ENCODE measurements at places on chromosomes 4 and X.

DNA sequence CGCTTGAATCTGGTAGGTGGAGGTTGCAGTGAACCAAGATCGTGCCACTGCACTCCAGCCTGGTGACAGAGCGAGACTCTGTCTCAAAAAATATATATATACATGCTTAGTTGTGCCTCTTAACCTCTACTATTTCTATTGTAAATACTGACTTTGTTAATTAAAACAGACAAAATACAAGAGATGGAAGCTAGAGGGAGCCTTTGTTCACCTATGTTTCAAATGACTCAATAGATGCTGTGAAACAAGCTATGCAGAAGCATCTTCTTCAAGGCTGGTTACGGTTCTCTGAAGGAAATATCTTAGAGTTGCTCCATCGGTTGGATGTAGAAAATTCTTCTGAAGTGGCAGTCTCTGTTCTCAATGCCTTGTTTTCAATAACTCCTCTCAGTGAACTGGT, 6.2 kb downstream of the NCAPG start:
- no peak for DNase-seq

GRCh38 chrX:101260435-101260834, 30.7 kb downstream of the TAF7L start:
- DNase-seq, result no peak

DNA sequence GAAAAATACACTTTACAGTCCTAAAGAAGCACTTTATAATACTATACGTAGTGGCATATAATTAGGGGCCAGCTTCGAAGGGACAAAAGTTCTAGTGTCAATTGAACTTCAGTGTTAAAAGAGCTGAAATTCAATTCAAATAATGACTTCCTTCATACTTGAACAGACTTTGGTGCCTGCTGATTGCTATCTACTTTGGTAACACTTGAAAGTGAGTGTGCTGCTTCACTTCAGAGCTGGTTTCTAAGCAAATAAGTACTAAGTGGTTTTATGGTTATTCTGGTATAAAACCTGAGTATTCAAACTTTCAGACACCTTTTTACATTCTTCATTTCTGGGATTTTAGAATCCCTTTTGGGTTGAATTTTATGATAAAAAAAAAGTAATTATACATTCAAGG, 107.0 kb downstream of the SLC4A4 start:
- DNase-seq, result peak; percentile 6

DNA sequence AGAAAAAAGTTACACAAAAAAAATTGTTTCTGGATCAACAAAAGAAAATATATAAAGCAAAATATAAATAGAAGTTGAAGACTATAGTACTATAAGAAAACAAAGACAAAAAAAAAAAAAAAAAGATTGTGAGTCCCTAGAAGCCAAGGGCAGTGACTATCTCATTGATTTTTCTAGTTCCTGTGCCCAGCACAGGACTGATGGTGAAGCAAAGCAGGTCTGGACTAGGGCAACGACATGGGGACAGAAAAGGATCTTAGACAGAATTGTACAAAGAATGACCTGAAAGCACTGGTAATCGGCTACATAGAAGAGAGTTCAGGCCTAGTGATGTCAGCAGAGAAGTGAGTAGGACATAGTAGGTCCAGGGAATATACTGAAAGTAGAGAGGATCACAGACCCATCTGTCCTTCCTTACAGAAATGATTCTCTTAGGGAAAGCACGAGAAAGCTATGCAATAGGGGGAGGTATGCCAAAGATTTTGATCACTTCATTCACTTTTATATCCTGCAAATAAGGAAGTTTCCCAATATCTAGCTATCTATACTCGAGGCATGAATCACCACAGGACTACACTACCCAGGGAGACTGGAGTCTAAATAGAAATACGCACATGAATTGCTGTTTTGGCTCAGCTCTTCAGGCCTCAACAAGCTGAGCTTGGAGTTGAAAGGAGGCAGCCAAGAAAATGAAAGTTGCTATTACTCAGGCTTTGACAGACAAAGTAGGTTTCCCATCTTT, 230.9 kb upstream of the GPC4 start:
- no peak for DNase-seq

DNA sequence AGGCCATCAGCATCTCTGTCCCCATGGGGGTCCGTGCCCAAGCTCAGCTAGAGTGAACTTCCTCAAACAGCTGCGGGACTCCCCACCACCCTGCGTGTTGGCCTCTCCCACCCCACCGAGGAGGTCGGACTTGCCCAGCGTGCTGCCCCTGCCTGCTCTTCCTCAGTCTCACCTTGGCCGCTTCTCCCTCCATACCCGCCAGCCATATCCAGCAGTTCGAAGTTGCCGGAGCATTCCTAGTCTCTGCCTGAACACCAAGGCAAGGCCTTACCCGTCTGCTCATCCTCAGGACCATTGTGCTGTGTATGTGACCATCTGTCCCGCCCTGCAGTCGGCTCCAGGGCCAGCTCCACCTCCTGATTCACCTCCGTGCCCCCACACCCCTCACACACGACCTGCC, 84.5 kb downstream of the WFS1 start:
- DNase-seq, result peak; percentile 22

DNA sequence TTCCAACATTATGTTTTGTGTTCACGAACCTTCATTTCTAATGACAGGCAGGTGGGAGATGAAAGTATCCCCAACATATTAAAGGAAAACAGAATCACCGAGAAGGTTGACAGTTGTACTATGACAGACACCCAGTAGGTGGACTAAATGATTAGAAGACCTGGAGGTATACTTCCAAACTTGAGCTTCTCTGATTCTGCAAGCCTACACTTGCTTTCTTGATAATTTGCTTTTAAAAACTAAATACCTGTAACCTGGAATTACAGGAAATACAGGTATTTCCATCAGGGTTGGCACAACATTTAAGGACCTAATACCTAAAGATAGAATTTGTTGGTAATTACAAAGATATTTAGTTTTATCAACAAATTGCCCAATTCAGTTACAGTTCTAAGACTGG, 43.4 kb downstream of the C4orf51 start:
- DNase-seq, result no peak

GRCh38 chr4:156326246-156326645, 372.6 kb upstream of the CTSO start:
- no peak for DNase-seq

DNA sequence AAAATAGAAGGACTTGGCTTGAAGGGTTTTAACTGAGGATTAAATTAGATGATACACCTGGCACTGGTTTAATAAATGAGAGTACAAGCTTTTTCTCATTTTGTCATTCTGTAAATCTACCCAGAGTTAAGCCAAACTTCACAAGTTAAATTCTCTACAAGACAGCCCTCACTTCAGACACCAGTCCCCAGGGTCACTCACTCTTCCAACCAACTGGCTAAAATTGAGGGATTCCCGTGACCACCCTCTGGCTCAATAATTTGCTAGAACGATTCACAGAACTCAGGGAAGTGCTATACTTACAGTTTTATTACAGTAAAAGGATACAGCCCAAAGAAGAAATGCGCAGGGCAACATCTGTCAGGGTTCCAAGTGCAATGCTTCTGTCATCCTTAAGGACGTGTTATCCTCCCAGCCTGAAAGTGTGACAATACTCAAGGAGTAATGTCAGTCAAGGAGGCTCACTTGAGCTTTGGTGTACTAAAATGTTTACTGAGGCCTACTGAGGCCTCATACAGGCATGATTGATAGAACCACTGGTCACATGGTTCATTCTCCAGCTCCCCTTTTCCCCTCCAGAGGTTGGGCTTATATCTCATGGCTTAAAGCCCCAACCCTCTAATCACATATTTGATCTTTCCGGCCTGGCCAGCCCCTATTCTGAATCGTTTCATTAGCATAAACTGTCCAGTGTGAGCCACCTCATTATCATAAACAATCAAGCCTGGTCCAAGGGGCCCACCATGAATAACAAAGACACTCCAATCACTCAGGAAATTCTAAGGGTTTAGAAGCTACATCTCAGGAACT, 9.6 kb upstream of the TMSB4X start:
- DNase-seq, result peak; percentile 93

DNA sequence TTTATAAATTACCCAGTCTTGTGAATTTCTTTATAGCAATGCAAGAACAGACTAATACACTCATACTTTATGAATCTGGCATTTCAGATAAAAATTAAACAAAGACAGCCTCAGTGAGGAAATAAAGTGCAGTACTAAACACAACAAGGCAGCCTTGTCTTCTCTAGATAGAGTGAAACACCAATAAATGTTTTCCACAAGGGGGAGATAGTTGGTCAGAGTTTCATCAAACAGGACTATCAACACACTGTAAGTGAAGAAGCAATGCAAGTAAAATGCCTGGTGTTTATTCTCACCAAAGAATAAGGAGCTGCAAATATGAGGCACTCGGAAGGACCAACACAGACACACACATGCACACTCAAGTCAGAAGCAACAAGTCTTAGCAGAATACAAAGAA, 62.8 kb downstream of the FAM9B start:
- DNase-seq, result peak; percentile 11

GRCh38 chrX:105755109-105755508, 67.2 kb upstream of the NRK start:
- DNase-seq, result no peak

GRCh38 chr4:72602396-72603376, 33.7 kb upstream of the ADAMTS3 start:
- no peak for DNase-seq

DNA sequence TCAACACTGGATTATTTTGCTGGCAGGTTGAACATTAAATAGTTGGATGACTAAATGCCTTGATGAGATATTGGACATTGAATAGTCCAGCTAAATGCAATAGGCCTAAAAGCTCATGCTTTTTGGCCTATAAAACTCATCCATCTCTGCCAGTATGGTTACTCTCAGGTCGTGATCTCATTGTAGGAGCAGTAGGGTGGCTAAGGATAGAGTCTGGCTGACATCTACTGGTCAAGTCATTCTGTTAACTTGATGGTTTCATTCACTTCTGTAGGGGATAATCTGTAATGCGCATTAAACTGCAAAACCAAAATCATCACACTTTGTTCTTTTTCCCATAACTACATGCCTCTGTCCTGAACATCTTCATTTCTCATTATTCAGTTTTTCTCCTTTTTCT, 227.0 kb downstream of the DKK2 start:
- DNase-seq, result no peak

GRCh38 chr4:77073106-77073809, 2.5 kb downstream of the CCNI start:
- DNase-seq, result no peak

DNA sequence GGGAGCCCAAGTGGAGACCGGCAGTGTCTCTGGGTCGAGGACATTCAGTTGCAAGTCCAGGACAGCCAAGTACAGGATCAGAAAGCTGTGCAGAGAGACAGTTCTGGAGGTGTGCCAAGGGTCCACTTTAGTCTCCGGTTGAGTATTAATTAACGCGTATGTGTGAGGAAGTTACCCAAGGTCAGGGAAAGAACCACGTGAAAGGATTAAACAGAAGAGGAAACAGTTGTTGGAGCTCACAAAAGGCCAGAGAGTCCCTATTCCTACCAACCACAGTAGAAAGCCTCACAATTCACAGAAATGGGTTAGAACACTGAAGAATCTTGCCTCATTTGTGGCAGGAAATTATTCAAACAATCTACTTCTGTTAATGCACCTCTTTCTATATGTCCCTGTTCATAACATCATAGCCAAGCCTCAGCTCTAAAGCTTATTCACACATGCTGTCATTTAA, 17.9 kb upstream of the NSUN7 start:
- peak; percentile 96 for DNase-seq

DNA sequence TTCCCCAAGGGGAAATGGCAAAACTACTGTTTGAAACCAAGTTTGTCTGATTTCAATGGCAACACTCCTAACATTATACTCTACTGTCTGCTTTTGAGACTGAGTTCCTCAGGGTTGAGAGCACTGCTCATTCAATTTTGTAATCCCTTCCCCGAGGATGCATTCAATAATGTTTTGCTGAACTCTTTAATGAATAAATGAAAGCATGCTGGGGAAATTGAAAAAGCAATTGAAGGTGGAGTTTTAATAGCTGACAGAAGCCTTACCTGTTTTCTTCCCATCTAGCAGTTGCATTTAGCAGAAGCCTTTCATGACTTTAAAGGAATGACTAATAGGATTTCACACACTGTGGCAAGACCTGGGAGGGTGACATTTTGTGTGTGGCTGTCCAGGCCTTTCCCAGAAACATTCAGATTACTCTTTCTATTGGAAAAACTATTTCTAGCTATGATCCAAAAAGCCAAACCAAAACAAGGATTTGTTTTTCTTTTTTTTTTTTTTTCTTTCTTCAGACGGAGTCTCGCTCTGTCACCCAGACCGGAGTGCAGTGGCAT, 45.1 kb downstream of the DTHD1 start:
- DNase-seq, result no peak

- no peak for DNase-seq
These were observed 1.7 kb downstream of the SLC9B2 start for GRCh38 chr4:103074744-103075434.

GRCh38 chr4:70236125-70236524, 6.3 kb upstream of the CSN3 start:
- DNase-seq, result no peak

- no peak for DNase-seq
These were observed 86.7 kb upstream of the PDHA1 start for GRCh38 chrX:19256986-19257385.

- no peak for DNase-seq
These were observed 9.2 kb upstream of the TREX2 start for GRCh38 chrX:153454901-153455550.

DNA sequence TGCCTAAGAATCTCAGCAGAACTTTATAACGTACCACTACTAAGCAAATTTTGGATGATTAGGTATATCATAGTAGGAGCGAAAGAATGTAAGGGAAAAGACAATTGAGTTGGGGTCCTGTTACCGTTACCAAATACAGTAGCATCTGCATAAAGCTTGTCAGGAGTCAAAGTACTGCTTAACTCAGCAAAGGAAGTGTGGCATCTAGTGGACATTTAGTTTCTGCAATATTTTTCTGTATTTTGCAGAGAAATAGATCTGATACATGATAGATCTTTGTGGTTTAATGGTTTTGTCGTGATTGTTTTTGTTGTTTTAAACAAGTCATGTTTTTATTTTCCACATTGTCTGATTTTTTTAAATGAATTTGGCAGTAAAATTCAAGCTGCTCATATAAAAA, 81.0 kb upstream of the SMARCAD1 start:
- no peak for DNase-seq

- DNase-seq, result no peak
These were observed 145.8 kb upstream of the SPRY1 start for GRCh38 chr4:123250843-123251242.

DNA sequence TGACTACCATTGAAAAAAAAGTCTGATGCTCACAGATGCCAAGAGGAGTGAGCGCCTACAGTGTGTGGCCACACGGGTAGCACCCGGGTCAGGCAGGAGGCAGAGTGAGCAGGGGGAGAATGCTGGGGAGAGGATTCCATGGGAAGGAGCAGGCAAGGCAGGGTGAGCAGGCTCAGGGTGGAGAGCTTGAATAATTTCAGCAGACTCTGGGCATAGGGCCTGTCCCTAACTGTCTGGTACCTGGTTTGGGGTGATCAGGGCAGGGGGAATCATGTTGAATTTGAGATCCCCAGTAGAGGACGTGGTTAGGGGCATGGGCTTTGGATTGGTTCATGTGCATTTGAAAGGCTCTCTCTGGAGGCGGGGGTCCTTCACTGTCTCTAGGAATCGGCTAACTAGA, 51.2 kb upstream of the TLR3 start:
- no peak for DNase-seq
